CD4-positive, alpha-beta T cell (primary cell): ENCODE measurements at places on chromosomes 5 and 9. TPM values are rescaled to one million over a fixed set of nuclear protein-coding genes. Genes with fewer than 3 reads are reported as not detected.

STK32A gene
- not detected for total RNA-seq

DNA sequence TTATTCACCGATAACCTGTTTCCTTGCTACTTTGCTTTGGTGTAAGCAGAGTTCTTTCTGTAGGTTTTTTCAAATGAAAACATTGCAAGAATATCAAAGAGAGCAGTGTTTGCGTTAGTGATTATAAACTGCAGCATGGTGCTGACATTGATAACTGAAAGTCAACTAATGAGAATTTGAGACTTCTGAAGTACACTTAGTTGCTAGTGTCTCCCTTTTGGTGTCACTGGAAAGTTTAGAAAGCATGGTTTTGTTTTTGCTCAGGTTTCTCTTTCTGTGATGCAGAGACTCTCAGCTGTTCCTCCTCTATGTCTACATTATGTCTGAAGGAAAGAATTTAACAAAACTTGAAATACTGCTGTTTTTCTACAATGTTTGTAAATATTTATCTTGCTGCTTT, 80.2 kb upstream of the ZNF169 start:
- peak overlapping the region; percentile 8 for H3K27ac ChIP-seq
- peaks cover 10% of the 10 kb centered on the region for H3K4me1 ChIP-seq
- peaks cover 35% of the 10 kb centered on the region for H3K36me3 ChIP-seq
- no peak for DNase-seq
- H3K4me3 ChIP-seq, result no peak overlapping the region

DNA sequence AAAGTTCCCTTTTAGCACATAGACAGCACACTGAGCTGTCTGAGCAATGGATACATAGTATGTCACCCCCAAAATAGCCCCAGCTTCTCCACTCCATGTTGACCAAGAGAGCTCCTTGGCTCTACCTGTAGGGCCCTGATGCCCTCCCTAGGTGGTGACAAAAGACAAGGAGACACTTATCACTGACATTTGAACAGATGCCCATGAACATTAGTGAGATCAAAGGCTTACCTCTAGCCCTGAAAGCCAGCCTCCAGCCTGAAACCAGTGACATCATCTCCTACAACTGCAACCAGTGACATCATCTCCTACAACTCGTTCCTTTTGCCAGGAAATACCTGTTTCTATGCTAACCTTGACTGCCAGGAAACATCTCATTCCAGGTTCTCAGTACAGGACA, 122.7 kb downstream of the FSTL4 start:
- H3K4me1 ChIP-seq, result no peaks in the 10 kb centered on the region
- no peak overlapping the region for H3K27ac ChIP-seq
- no peak for DNase-seq
- H3K27me3 ChIP-seq, result no peaks in the 10 kb centered on the region

DNA sequence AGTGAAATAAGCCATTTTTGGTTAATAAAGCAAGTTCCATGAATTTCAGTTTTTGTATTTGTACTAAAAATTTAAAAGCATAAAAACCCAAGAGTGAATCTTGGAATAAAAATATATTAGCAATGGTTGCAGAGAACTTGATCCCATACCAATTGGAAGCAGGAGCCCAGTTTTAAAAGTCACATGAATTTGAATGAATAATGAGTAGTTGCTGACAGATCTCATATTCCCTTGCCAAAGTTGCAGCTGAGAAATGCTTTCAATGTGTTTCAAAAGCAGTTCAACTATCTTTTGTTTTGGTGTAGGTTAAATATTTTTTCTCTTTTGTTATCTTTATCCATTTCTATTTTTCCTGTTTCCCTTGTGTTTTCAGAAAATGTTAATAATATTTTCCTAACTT, 818.6 kb downstream of the CDH18 start:
- no peaks in the 10 kb centered on the region for H3K27me3 ChIP-seq
- H3K4me3 ChIP-seq, result no peak overlapping the region
- DNase-seq, result no peak
- H3K4me1 ChIP-seq, result no peaks in the 10 kb centered on the region
- H3K27ac ChIP-seq, result no peak overlapping the region

GRCh38 chr9:26919698-26920097, 27.1 kb upstream of the CAAP1 start:
- H3K27ac ChIP-seq, result no peak overlapping the region
- no peak overlapping the region for H3K4me3 ChIP-seq
- H3K4me1 ChIP-seq, result no peaks in the 10 kb centered on the region
- peaks cover 85% of the 10 kb centered on the region for H3K36me3 ChIP-seq

FCN2 gene
- not detected for total RNA-seq

DNA sequence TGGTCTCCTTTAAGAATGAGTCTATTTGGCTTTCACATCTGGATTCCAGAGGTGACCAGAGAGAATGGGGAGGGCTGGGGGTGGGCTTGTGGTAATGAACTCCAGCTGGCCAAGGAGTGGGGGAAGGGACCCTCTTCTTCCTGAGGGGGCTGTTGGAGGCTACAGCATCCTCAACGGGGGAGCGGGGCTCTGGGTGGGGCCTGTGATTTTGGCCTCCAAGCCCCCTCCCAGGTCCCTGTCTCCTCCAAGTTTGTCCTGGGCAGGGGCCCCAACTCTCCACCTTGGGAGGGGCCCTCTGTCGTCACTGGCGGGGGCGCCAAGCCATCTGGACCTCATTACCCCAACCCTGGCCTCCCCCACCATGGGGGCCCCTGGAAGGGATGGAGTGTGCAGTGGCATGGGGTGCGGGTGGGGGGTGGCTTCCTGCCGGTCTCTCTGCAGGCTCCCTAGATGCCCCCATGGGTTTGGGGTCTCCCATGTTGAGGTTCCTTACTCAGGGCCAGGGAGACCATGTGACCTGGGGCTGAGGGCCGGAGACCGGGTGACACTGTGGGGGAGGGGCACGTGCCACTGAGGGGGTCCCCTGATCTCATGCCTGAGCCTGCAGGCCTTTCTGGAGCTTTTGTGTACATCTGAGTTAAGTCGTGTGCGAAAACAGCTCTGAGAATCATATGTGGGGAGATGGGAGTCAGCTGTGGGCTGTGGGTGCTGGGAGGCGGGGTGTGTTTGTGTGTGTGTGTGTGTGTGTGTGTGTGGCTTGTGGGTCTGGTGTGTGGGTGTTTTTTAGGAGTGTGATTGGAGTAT, 32.4 kb downstream of the GOLGA2 start:
- H3K36me3 ChIP-seq, result no peaks in the 10 kb centered on the region
- DNase-seq, result no peak
- H3K4me3 ChIP-seq, result no peak overlapping the region
- no peak overlapping the region for H3K27ac ChIP-seq
- H3K27me3 ChIP-seq, result peaks cover 11% of the 10 kb centered on the region
- peaks cover 3% of the 10 kb centered on the region for H3K4me1 ChIP-seq

DNA sequence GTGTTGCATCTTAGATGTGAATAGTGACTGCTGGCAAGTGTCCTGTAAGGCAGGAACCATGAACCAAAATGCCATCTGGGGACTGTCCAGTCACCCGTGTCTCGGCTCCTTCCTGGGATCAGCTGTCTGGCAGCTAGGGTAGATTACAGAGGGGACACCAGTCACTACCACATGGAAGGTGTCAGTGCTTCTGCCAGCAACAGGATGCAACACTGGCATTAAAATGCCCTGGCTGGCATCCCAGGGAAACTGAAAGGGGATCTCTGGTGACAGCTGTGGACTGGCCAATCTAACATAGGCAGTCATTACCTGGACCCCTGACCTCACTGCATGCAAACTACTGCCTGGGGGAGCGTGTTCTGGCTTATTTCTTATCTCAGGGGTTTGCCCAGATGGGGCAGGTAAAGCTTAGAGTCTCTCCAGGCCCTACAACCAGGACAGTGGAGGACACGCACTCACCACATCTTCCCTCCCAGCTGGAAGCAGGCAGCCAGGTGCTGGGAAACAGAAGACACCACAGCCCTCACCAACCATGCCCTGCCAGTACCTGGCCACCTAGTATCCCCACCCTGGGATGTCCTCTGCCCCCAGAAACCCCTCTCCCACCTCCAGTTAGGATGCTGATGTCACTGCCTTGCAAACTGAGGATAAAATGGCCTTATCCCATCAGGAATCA, 83.8 kb downstream of the SEMA4D start:
- H3K27me3 ChIP-seq, result no peaks in the 10 kb centered on the region
- no peak for DNase-seq
- H3K27ac ChIP-seq, result no peak overlapping the region
- no peak overlapping the region for H3K4me3 ChIP-seq
- H3K4me1 ChIP-seq, result peaks cover 90% of the 10 kb centered on the region
- peaks cover 84% of the 10 kb centered on the region for H3K36me3 ChIP-seq

GRCh38 chr9:89379508-89380115, 61.3 kb downstream of the SECISBP2 start:
- H3K4me1 ChIP-seq, result peaks cover 62% of the 10 kb centered on the region
- H3K27me3 ChIP-seq, result no peaks in the 10 kb centered on the region
- DNase-seq, result no peak
- peaks cover 81% of the 10 kb centered on the region for H3K36me3 ChIP-seq
- no peak overlapping the region for H3K4me3 ChIP-seq

MEGF10 gene
- not detected for total RNA-seq

UQCRQ gene
- 132 TPM for total RNA-seq

GRCh38 chr9:35172878-35173277, 11.1 kb downstream of the UNC13B start:
- peaks cover 2% of the 10 kb centered on the region for H3K27me3 ChIP-seq
- H3K4me3 ChIP-seq, result no peak overlapping the region
- no peak overlapping the region for H3K27ac ChIP-seq
- DNase-seq, result no peak

GRCh38 chr5:21784487-21784886, 1068.7 kb downstream of the CDH12 start:
- H3K4me3 ChIP-seq, result no peak overlapping the region
- no peaks in the 10 kb centered on the region for H3K36me3 ChIP-seq
- no peaks in the 10 kb centered on the region for H3K27me3 ChIP-seq
- H3K27ac ChIP-seq, result no peak overlapping the region
- H3K4me1 ChIP-seq, result no peaks in the 10 kb centered on the region

C5 gene
- 1.3 TPM for total RNA-seq

CDKN2B gene
- total RNA-seq, result not detected

- H3K4me1 ChIP-seq, result no peaks in the 10 kb centered on the region
- no peak overlapping the region for H3K4me3 ChIP-seq
- no peaks in the 10 kb centered on the region for H3K36me3 ChIP-seq
- DNase-seq, result no peak
- H3K27me3 ChIP-seq, result no peaks in the 10 kb centered on the region
- no peak overlapping the region for H3K27ac ChIP-seq
These were observed 55.8 kb upstream of the ACTBL2 start for GRCh38 chr5:57538341-57538955.

DNA sequence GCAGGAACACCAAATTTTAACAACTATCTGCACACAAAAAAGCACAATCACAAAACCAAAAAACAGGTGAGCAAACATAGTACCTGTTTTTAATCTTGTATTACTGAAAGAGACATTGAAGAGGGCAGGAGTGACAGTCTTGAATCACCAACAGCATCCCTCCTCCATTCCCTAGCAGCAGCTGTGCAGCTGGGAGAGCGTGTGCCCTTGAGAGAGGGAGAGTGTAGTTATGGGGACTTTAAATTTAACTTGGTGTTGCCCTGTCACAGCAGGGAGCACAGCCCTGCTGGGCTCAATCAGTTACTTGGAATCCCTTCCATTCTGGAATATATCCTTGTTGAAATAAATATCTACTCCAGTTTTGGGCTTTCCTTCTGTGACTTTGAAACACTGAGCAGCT, 1938.7 kb upstream of the NUDT12 start:
- no peaks in the 10 kb centered on the region for H3K36me3 ChIP-seq
- DNase-seq, result no peak
- H3K27ac ChIP-seq, result no peak overlapping the region
- no peak overlapping the region for H3K4me3 ChIP-seq

SLC6A19 gene
- total RNA-seq, result not detected

DNA sequence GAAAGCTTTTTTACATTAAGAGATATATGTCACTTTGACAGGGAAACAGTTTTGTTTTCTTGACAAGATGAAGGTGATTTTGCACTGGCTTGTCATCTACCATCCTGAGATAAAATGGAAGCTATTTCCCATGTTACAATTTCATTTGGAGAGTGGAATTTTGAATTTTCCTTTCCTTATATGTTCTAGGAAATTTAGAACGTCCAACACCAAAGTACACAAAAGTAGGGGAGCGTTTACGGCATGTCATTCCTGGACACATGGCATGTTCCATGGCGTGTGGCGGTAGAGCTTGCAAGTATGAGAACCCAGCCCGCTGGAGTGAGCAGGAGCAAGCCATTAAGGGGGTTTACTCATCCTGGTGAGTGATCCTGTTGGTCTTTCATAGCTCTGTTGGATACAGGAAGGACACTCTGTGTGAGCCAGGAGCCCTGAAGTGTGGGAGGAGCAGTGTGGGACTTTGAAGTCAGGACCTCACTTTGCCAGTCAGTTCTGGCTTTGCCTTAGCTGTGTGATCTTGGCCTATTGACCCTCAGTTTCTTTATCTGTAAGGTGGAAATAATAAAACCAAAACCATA, 887 bp downstream of the PTPDC1 start:
- no peaks in the 10 kb centered on the region for H3K4me1 ChIP-seq
- no peak overlapping the region for H3K27ac ChIP-seq
- no peaks in the 10 kb centered on the region for H3K27me3 ChIP-seq
- no peaks in the 10 kb centered on the region for H3K36me3 ChIP-seq

UBE2B gene
- 228 TPM for total RNA-seq

DNA sequence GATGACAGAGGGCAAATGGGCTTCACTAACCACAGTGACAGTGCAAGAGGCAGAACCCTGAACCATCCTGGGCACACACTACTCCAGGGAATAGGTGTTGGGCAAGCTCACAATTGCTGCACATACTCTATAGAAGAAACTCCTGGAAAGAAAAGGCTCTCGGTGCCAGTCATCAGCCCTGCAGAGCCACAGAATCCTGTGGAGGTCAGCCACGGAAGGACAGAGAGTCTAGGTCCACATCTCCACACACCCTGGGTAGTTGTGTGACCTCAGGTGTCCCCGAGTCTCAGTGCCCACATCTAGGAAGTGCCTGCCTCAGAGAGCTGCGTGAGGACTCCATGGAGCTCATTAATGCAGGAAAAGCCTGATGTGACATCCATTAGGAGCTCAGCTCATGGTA, 16.0 kb upstream of the ANGPTL2 start:
- no peaks in the 10 kb centered on the region for H3K36me3 ChIP-seq
- no peaks in the 10 kb centered on the region for H3K27me3 ChIP-seq
- no peaks in the 10 kb centered on the region for H3K4me1 ChIP-seq
- no peak overlapping the region for H3K27ac ChIP-seq
- no peak overlapping the region for H3K4me3 ChIP-seq

OR2S2 gene
- not detected for total RNA-seq

ARSI gene
- total RNA-seq, result 0.56 TPM

PALM2AKAP2 gene
- total RNA-seq, result not detected

DNA sequence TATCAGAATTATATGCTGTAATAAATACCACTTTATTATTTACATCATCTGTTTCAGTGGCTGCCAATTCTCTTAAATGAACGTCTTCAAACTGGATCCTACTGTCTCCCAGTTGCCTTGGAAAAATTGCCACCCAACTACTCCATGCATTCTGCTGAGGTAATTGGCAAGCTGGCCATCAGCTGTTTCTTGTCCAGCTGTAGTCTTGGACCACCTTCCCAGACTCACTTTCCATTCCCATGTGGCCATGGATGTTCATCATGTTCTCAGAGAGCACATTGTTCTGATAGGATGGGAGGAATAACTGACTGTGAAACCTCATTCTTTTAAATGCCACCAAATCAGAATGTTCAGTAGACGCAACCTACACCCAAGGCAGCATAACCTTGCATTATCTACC, 157.5 kb downstream of the DOCK8 start:
- H3K4me3 ChIP-seq, result no peak overlapping the region
- H3K27ac ChIP-seq, result no peak overlapping the region
- H3K27me3 ChIP-seq, result no peaks in the 10 kb centered on the region

GRCh38 chr5:173888473-173889131, 453 bp downstream of the CPEB4 start:
- peak overlapping the region; percentile 87 for H3K4me3 ChIP-seq
- peak overlapping the region; percentile 77 for H3K27ac ChIP-seq
- H3K27me3 ChIP-seq, result no peaks in the 10 kb centered on the region
- DNase-seq, result no peak
- H3K36me3 ChIP-seq, result no peaks in the 10 kb centered on the region
- peaks cover 49% of the 10 kb centered on the region for H3K4me1 ChIP-seq
